ENCODE measurements at places on chromosomes 13 and 19.

GRCh38 chr19:4524808-4525562 is 6.7 kb upstream of the PLIN4 start:
- peak; percentile 36 for DNase-seq

DNA sequence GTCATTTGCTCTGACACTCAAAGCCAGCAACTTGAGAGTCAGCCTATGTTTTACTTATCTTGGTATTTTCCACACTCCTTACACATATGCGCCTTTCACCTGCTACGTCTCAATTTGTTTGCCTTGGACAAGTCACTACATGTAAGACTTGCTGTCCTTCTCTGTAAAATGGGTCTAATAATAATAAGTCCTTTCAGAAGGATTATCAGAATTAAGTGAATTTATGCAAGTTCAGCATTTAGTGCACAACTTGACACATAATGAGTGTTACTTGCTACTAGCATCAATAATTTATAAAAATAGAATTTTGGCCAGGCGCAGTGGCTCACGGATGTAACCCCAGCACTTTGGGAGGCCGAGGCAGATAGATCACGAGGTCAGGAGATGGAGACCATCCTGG is 71.1 kb upstream of the UBL3 start:
- DNase-seq = no peak

- DNase-seq = peak; percentile 41
Observed at GRCh38 chr19:42254089-42254849, 659 bp downstream of the ERF start.

- no peak for DNase-seq
Observed at GRCh38 chr13:75360170-75360569, 121.8 kb downstream of the TBC1D4 start.

GRCh38 chr13:107301724-107302374 is 733.9 kb upstream of the ARGLU1 start:
- no peak for DNase-seq

GRCh38 chr19:927351-927779 is 1.5 kb downstream of the ARID3A start:
- peak; percentile 52 for DNase-seq

GRCh38 chr13:67258482-67258881 is 28.3 kb upstream of the PCDH9 start:
- DNase-seq = no peak
